ENCODE measurements at places on chromosomes 12 and 14.
A peak's percentile ranks its signal among the peaks of the same experiment; 100 is the strongest.

- DNase-seq, result no peak
These were observed 20.3 kb downstream of the KRT85 start for GRCh38 chr12:52347016-52347415.

- DNase-seq, result peak; percentile 86
These were observed 34.5 kb upstream of the VRK1 start for GRCh38 chr14:96762650-96763049.

- no peak for DNase-seq
These were observed 98.3 kb downstream of the DNAH10 start for GRCh38 chr12:123860377-123860776.

GRCh38 chr12:51013441-51013840 lies 12.7 kb downstream of the SLC11A2 start:
- no peak for DNase-seq

DNA sequence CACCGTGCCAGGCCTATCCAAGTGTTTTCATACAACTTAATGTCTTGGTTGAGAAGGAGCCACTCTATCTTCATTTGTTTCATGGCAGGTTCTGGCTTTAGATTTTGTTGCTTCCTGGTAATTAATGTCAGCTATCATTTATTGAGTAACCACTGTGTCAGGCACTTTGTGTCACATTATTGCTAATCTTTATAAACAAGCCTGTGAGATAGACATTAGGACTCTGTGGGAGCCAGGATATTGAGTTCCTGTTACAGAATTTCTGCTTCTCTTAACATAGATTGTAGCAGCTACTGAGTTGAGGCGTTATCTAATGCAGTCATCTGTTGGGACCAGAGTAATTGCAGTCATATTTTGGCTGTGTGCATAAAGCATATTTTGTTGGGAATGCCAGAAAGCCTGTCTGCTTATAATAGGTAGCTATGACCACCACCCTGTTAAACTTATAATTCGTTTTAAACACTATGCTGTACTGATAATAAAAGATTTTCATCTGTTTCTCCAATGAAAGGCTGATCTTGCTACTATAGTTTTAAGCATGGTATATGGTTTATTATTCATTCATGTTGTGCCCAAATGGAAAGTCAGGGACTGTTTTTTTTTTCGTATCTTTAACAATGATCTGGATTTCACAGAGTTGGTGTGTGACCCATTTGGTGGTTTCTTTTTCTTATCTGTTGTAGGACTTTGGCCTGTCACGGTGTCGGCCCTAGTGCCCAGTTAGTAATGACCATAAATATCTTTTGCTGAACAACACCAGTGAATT lies 432.6 kb downstream of the PCNX1 start:
- no peak for DNase-seq

- no peak for DNase-seq
These were observed 183.9 kb downstream of the ETV6 start for GRCh38 chr12:11833174-11833895.

DNA sequence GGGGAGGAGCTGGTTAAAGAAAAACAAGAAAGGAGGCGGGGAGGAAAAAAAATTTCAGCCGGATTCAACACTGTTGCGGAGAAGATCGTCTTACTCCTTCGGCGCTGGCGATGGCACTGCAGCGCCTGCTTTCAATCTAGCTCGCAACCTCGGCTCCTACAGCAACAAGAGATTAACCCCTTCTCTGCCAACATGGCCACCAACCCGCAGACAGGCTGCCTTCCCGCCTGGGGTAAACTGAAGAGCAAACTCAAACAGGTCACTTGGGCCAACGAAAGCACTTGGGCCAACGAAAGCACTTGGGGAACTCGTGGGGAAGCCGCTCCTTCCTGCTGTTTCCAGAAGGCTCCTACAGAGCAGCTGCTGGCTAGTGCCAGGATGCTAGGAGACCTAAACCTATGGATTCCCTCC lies 73.7 kb downstream of the CIT start:
- no peak for DNase-seq

- DNase-seq, result no peak
These were observed 1041.6 kb downstream of the BCL11B start for GRCh38 chr14:98230411-98230810.

- no peak for DNase-seq
These were observed 472.8 kb upstream of the PRICKLE1 start for GRCh38 chr12:43062201-43062895.

DNA sequence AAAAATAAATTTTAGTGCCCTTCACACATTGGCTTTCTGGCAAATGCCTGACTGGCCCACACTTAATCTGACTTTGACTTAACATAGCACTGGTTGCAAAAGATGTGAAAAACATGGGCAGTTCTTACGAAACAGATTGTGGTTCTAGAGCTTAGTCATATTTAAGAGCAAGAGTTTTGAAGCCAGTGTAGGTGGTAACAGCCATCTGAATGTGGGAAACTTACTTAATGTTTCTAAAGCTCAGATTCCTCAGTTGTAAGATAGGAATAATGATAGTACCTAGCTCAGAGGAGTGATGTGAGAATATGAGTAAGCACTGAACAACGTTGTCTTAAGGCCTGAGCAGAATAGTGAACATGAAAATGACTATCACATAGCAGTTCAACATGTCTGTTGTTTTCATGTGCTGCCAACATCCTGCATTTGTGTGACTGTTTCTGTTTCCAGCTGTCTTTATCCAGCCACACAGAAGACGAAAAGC lies 262.7 kb downstream of the SYT1 start:
- peak; percentile 16 for DNase-seq

GRCh38 chr14:56803816-56804535 lies 6.3 kb downstream of the OTX2 start:
- DNase-seq, result no peak

- DNase-seq, result no peak
These were observed 266.3 kb downstream of the ITPR2 start for GRCh38 chr12:26566675-26567074.

DNA sequence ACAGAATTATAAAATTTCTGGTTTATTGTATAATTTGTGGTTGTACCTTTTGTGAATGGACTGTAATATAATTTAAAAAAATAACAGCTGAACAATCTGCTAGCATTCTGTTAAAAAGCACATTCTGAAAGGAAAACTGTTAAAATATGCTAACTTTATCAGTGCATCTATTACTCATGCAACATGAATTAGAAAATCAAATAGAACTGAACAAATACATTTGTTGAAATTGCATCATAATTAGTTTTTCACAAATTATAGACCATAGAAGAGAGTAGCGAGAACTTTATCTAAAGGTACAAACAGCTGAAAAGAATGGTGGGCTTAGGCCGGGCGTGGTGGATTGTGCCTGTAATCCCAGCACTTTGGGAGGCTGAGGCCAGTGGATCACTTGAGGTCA lies 33.0 kb downstream of the PTPN21 start:
- DNase-seq, result no peak

All from SW480 (cell line).